ENCODE measurements at places on chromosomes 4 and X. TPM values are rescaled to one million over a fixed set of nuclear protein-coding genes. Genes with fewer than 3 reads are reported as not detected.

The STAG2 gene
- 70.7 TPM for total RNA-seq

The ARR3 gene
- total RNA-seq: not detected

The PNMA3 gene
- 9.8 TPM for total RNA-seq

DNA sequence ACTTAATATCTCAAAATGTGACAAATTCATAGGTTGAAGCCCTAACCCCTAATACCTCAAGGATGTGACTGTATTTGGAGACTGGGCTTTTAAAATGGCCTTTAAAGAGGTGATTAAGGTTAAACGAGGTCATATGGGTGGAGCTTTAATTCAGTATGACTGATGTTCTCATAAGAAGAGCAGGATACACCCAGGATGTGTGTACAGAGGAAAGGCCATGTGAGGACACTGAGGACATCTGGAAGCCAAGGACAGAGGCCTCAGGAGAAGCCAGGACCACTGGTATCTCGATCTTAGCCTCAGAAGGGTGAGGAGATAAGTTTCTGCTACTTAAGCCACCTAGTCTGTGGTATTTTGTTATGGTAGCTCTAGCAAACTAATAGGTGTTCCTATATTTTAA, 49.0 kb upstream of the SHISA3 start:
- no peak for DNase-seq

DNA sequence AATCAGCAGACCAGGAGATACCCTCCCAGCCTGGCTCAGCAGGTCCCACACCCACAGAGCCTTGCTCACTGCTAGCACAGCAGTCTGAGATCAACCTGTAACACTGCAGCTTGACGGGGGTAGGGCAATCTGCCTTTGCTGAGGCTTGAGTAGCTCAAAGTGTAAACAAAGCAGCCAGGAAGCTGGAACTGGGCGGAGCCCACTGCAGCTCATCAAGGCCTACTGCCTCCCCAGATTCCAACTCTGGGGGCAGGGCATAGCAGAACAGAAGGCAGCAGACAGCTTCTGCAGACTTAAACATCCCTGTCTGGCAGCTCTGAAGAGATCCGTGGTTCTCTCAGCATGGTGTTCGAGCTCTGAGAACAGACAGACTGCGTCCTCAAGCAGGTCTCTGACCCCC, 15.1 kb upstream of the GABRA2 start:
- no peak for DNase-seq

DNA sequence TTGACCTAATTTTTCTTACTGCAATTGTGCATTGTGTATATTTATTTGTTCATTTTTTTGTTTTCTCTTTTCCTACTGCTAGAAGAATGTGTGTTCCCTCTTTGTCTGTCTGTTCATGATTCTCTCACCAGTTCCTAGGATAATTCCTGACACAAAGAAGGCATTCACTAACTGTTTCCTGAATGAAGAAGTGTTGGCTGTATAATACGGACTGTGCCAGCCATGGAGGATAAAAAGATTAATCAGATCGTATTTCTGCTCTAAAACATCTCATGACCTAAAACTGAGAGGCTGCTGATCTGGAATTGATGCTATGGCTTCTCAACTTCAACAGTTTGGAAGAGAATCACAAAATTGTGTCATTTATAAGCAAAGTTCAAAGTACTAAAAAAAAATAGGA, 563.1 kb upstream of the FRG1 start:
- DNase-seq: no peak

DNA sequence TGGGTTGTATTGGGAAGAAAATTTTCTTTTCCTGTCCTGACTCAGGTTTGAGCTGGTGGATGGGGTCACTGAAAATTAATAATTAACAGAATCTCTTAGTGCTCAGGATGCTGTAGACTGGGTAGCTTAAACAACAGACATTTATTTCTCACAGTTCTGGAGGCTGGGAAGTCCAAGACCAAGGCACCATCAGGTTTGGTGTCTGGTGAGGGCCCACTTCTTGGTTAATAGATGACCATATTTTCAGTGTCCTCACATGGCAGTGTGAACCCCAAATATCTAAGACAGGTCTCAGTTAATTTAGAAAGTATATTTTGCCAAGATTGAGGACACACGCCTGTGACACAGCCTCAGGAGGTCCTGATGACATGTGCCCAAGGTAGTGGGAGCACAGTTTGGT, 31.1 kb downstream of the HERC6 start:
- no peak for DNase-seq

Measured in neural crest cell (in vitro differentiated cells).